ENCODE measurements at places on chromosomes 6 and 20.

DNA sequence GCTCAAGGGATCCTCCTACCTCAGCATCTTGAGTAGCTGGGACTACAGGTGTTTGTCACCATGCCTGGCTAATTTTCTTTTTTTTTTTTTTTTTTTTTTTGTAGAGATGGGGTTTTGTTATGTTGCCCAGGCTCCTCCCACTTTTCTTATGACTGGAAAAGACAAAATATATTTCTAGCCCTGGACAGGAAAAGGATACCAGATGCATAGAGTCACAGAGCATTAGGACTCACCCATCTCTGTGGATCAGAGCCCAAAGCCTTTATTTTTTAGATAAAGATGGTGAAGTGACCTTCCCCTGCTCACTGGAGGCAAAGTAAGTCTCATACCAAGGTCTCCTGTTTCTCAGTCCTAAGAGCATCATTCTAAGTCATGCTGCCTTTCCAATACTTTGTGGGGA, 3.4 kb downstream of the TRIM10 start:
- DNase-seq, result no peak

DNA sequence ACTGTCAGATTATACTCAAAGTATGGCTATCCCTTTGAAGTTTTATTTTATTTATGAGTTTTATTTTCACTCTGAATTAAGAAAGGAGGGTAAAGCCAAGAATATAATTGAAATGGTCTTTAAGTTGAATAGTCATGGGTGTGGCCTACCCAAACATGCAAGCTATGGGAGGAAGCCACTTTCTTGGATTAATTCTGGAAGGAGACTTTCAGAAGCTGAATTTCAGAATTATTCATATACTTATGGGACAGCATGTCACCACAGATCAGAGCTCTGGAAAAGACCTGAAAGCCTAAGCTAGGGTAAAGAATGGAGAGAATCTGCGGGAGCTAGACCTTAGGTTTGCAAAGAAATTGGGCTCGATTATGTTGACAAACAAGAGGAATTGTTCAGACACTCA, 242.4 kb upstream of the FKBP1C start:
- DNase-seq, result no peak

GRCh38 chr20:53227523-53227922, 255.4 kb downstream of the TSHZ2 start:
- no peak for DNase-seq

DNA sequence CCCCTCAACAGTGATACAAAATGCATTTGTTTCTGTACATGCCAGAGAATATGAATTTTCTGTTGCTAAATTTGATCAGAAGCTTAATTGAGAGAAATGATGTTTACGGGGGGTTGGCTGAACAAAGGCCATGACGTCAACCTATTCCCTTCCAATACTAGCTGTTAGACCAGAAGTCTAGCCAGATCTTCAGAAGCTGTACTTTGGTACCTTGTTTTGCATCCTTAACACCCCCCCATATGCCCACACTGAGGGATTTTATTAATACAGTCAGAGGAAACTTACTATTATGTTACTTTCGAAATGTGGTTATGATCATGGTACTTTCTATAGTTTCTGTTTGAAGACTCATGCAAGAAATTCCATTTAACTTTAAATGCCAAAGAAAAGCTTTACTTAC, 3.1 kb downstream of the NCOA7 start:
- DNase-seq, result peak; percentile 66

GRCh38 chr6:115058414-115059211, 715.8 kb upstream of the HS3ST5 start:
- no peak for DNase-seq

DNA sequence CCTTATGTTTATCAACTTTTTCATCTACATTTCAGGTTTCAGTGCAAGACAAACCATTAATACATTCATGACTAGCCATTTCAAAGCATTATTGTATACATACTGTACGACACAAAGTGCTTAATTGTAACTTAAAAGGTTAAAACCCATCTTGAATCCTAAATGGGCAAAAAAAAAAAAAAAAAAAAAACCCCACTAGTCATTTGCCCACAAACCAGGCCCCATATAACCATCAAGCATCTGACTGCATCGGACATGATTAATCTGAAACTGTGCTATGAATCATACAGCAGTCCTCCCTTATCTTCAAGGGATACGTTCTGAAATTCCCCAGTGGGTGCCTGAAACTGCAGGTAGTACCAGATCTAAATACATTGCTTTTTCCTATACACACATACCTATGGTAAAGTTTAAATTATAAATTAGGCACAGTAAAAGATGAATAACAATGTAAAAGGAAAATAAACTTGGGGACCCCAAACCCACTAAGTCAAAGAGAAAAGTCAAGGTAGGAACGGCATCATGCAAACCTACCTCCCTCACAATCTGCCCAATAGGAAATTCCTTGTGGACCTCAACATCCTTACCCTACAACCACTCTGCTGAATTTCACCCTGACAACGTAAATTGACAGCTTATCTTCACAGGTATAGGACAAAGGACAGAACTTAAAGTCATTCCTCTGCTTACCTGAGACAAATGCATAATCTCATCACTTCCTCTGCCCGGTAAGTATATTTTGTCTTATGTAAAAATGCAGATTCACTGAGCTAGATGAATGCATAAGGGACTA, 14.3 kb downstream of the B4GALT5 start:
- no peak for DNase-seq

- DNase-seq, result no peak
These were observed 534.7 kb upstream of the JARID2 start for GRCh38 chr6:14711056-14711703.

GRCh38 chr6:33425668-33426577, 6.1 kb downstream of the SYNGAP1 start:
- peak; percentile 77 for DNase-seq

- DNase-seq, result no peak
These were observed 154.1 kb upstream of the MYLIP start for GRCh38 chr6:15974817-15975216.

DNA sequence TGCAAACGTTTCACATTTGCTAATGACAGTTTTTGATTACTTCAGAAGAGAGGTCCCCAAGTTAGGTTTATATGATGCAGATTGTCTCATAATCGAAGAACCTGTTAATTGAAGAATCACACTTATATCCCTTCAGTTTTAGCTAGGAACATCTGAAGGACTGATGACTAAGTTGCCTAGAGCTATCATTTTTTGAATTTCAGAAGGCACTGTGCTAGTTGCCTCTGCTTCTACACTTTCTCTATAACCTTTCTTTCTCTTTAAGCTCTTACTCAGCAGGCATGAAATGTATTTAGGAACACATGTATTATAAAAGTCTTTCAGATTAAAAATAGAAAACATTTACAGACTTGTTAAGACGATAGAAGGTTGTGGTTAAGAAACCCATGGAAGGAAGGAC, 14.4 kb upstream of the GJE1 start:
- DNase-seq, result no peak

- no peak for DNase-seq
These were observed 15.5 kb upstream of the BMP7 start for GRCh38 chr20:57281900-57282299.

- no peak for DNase-seq
These were observed 86.6 kb downstream of the TFAP2B start for GRCh38 chr6:50905297-50905696.

- no peak for DNase-seq
These were observed 293.5 kb downstream of the UTRN start for GRCh38 chr6:144578385-144579350.

DNA sequence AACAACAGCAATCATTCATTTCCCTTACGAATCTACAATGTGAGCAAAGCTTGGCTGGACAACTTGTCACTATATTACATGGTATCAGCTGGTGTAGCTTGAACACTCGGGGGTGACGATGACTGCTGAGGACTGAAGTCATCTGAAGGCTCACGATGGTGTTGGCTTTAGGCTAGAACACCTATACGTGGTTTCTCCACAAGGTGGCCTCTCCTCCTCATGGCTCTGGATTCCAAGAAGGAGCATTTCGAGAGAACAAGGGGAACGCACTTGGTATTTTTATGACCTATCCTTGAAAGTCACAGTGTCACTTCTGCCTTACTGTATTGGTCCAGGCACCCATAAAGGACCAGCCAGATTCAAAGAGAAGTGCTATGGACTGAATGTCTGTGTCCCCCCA, 37.5 kb upstream of the ADGRF1 start:
- DNase-seq, result no peak

DNA sequence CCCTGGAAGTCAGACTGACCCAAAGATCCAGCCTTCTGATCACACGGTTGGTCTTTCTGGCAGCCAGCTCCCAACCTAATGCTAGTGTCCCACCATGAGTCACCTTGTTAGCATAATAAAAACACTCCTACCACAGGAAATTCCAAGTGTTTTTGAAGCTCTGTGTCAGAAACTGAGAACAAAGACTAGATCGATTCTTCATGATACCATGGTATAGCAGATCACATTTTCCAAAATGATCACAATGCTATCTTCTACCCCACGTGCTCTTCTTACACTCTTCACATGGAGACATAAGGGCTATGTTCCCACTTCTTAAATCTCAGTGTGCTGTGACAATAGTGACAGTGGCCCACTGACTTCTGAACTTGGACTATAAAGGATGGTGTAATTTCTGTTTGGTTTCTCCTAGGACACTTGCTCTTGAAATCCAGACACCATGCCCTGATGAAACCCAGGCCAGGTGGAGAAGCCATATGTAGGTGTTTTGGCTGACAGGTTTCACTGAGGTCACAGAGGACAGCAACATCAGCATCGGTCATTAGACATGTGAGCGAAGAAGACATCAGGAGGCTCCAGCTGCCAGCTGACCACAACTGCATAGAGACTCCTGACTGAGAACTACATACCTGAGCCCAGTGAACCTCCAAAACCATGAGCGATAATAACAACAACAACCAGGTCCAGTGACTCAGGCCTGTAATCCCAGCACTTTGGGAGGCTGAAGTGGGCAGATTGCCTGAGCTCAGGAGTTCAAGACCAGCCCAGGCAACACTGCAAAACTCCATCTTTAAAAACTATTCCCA, 57.5 kb downstream of the MKKS start:
- DNase-seq, result no peak

- DNase-seq, result no peak
These were observed 7.2 kb upstream of the ABCC10 start for GRCh38 chr6:43420012-43420709.

GRCh38 chr6:33298773-33299236, at the start of gene RGL2:
TSS of gene RGL2 (minus strand) at chr6:33298942. CDS start at chr6:33298610, 332 bp downstream.
- DNase-seq, result peak; percentile 56

DNA sequence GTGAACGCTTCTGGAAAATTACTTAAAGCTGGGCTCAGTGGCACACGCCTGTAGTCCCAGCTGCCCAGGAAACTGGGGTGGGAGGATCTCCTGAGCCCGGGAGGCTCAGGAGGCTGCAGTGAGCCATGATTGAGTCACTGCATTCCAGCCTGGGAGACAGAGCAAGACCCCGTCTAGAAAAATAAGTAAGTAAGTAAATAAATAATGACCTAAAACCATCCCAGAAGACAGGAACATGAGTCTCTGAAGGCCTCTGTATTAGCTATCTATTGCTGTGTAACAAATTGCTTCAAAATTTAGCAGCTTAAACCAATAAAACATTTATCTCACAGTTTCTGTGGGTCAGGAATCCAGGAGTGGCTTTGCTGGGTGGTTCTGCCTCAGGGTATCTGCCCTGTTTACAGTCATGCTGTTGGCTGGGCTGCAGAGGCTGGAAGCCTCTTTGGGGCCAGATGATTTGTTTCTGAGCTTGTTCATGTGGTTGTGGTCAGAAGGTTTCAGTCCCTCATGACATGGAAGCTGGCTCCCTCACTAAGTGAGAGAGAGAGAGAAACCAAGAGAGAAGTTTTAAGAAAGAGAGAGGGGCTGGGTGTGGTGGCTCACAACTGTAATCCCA, 48.4 kb upstream of the NCOA3 start:
- DNase-seq, result no peak

- DNase-seq, result no peak
These were observed 1.2 kb upstream of the ADGRF1 start for GRCh38 chr6:47043286-47043685.

DNA sequence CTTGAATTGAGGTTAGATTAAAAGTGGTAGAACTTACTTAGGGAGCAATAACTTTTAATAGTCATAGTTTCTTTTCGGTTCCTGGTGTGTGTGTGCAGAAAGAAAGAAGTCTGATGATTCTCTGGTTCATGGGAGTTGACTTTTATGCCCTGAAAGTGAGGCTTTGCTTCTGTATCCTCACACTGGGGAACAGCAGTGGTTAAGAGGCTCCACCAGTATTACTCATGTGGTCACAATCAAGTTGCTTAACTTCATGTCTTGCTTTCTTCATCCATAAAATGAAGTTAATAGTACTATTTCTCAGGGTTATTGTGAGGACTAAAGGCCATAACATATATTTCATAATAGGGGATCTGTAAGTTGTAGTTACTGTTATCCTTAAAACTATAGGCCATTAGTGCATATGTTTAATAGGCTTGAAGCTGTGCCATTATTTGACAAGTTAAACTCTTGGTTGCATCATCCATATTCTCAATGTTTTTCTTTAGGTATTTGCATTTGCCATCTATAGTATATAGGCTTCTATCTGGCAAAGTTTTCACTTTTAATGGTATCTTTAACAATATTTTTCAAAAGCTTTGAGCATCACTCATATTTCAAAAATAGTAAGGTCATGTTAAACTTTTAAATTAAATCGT, 262.4 kb downstream of the PLCB1 start:
- DNase-seq, result peak; percentile 3

GRCh38 chr20:35172434-35172806, 548 bp downstream of the PROCR start:
- DNase-seq, result no peak

DNA sequence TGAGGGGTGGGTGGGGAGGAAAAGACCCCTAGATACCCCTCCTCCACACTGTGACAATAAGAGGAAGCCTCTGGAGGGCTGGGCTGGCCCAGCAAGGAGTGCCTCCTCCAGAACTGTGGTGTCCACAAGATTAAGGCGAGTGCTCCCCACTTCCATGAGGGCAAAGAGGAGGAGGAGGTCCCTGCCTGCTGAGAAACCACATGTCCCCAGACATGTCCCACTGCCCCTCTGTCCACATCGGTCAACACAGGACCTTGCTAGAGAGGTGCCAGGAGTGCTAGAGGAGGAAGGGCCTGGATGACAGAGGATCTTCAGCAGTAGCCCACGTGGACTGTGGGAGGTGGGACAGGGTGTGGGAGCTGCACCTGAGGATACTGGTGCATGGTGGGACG, 3.1 kb downstream of the RAET1G start:
- no peak for DNase-seq

DNA sequence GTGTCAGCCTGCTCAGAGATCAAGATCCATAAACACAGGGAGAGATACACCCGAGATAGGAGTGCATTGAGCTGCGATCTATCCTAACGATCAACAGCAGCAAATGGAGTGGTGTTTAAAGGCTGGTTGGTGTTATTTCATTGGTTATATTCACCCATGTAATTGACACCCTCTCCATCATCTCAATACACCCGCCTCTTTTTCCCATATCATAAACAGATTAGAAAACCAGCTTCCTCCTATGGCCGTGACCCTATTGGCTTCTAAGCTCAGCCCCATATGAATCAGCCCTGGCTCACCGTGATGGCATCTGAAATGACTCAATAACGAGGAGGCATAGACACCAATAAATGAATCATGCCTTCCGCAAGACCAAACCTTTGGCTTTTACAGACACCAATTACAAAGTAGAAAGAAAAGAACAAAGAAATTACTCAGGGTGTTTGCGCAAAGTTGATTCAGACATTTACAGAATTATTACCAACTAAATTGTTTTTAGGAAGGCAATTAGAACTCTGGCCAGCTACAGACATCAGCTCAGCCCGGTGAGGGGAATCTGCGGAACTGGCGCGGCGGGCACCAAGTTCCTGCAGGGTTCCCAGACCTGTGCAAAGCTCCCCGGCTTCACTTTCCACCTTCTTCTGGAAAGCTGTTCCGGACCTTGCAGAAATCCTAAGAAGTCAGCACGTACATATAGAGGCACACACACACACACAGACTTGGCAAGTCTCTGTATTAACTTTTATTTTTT, 11.5 kb downstream of the PMEPA1 start:
- DNase-seq, result peak; percentile 58
